ENCODE measurements at places on chromosomes 1 and 21.
A peak's percentile ranks its signal among the peaks of the same experiment; 100 is the strongest.

- no peak for DNase-seq
Measured at GRCh38 chr21:41709965-41710822, 56.7 kb downstream of the RIPK4 start.

GRCh38 chr1:41455479-41456332 lies 28.8 kb downstream of the EDN2 start:
- peak; percentile 69 for DNase-seq

GRCh38 chr1:230210326-230210980 lies 143.4 kb downstream of the GALNT2 start:
- DNase-seq: no peak

DNA sequence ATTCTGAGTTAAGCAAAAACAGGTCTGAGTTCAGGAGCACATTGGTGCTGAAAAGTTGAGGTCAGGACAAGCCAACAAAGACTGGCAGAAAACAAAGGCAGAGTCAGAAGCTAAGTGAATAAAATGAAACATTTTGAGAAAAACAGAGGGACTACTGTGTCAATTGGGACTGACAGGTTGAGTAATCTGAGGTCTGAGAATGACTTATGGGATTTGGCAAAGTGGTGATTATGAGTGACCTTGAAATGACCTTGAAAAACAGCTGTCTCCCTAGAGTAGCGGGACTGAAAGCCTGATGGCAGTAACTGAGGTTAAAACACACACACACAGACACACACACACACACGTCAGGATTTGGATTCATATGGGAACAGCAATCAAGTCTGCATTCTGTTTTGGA lies 8.8 kb upstream of the COG2 start:
- no peak for DNase-seq

DNA sequence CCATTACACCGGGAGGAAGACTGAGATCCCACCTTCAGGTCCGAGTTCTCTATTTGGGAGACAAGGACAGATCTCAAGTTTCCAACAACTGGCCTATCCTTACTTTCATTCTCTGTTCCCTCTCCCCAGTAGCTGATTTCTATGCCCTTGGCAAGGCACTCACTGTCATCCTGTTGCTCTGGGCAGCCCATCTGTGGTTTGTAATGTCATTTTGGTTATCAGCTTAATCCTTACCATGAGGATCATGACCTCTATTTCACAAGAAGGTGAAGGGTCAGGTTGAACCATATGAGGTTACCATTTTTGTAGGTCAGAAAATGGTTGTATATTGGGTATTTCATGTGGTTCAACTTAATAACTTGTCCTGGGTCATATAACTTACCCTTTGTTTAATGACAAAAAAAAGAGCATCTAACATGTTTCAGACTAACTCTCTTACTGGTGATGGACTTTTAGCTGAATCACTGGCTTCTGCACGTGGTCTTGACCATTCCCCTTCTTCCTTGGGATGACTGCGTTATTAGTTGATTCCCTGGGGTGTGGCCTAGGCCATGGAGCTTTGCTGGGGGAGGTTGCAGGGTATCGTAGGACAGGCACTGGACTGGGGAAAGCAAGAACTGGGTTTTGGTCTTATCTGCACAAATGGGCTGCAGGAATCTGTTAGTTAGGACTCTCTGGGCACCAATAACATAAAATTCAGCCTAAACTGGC lies 120.2 kb downstream of the ACTL8 start:
- no peak for DNase-seq

DNA sequence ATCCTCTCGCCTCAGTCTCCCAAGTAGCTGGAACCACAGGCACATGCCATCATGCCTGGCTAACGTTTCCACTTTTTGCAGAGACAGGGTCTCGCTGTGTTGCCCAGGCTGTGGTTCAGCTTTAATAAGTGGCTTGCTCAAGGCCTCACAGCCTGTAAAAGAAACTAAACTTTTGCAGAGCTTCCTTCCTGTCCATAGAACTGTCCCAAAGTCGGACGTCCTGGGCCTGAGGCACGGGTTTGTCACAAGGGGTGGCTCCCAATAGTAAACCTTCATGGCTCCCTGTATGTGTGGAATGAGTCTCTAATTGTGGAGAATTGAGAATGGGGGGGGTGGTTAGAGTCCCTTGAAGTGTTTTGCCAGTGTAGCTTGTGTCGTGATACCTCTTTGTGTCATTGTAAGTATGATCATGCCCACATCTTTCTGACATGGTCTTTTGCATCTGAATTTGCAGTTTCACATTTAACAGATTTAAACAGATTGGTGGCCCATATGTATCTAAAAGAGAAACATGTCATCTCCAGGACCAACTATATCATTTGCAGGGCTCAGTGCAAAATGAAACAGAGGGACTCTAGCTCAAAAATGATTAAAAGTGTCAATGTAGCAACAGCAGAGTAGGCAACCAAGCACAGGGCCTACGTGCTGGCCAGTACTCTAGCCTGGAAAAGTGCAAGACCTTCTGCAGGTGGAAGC lies 332.1 kb downstream of the KIF26B start:
- no peak for DNase-seq

- no peak for DNase-seq
Measured at GRCh38 chr1:160740133-160740688, 1.2 kb downstream of the SLAMF7 start.

DNA sequence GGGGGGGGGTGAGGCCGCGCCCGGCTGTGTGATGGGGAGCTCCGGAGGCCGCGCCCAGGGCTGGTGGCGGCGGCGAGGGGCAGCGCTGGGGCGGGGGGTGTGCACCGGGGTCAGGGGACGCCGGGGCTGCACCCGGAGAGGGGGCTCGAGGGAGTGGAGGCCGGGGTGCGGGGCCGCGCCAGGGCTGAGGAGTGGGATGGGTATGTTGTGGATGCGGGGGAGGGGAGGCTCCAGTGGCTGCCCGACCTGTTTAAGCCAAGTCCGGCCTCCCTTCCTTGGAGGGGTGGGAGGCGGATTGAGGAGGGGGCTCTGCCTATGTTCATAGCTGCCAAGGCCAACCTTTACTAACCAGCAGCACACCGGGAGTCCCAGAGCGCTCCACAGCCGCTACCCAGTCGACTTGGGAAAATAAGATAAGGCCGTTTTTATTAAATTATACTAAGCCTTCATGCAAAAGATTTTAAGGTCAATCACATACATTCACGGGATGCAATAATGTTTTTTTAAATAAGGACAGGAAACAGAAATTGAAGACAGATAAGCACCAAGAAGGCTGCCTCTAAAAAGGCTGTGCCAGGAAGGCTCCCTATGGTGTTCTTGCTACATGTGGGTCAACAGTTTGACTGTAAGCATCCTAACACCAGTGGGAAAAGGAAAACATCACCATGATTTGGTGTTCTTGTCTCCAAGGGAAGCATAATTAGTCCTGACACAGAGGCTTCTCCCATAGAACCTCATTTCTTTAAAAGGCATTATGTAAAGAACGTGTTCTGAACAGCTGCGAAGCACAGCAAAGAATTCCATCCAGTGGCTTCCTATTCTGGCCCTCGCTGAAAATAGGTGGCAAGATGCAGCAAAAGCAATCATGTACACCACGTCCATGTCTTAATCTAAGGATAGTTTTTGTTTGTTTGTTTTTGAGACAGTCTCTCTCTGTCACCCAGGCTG lies 626 bp upstream of the HLCS start:
- no peak for DNase-seq

DNA sequence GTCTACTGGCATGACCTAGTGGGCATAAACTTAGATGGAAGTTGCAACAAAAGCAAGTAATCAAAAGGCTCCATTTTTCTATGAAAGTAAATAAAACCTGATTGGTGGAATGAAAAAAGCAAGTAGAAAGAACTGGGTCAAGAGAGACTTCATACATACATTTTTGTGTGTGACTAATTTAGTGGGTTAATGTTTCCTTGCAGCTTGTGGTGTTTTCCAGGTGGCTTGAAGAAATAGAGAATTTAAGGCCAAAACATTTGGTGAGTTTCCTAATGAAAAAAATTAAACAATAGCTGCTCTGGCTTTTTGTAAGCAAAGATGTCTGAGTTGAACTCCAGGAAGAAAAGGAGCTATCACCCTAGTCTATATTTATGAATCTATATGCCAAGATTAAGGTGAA lies 71.0 kb downstream of the ZC3H11B start:
- no peak for DNase-seq

DNA sequence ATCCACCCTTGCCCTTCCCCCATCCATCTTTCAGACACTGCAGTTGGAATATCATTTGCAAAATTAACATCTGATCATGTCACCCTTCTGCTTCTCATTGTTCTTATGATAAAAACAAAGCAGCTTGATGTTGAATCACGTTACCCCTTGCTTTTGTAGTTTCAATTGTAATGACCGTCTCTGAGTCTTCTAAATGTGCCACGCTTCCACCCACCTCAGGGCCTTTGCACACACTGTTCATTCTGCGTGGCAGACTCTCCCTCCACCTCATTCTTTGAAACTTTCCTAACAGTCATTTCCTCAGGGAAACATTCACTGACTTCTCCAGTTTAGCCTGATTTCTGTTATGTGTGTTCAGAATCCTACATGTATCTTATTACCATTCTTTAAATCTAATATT lies 143.6 kb upstream of the LMO4 start:
- no peak for DNase-seq

DNA sequence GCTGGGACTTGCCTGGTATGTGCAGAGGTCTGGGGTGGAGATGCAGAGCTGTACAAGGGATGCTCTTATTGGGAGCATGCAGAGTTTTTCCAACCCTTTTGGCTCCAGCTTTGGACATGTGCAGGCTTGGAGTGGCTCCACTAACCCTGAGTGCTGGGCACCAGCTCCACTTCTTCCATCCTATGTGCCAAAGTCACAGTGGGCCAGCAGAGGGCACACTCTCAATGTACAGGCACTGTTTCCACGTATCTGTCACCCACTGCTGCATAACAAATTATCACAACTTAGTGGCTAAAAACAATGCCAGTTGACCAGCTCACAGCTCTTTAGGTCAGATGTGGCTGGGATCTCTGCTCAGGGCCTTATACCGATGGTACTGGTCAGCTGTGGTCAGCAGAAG lies 631.8 kb downstream of the AJAP1 start:
- no peak for DNase-seq

- no peak for DNase-seq
Measured at GRCh38 chr1:71086331-71086730, 5.5 kb upstream of the ZRANB2 start.

DNA sequence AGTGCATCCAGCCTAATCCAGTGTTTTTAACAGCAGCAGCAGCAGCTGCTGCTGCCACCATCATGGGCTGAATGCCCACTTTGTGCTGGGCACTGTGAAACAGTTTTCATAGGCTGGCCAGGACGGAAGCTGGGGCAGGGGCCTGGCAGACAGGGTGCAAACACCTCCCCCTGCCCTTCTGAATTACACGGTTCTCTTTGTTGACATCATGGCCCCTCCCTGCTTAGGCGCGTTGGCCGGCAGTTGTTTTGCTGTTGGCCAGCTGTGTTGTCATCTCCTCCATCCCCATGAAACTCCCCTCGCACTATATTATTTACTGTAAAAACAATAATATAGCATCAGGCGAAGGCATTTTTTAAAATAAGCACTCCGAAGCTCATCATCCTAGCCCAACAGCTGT lies 33.1 kb downstream of the PTPRU start:
- DNase-seq: no peak

- DNase-seq: no peak
Measured at GRCh38 chr1:65896721-65897120, 104.0 kb downstream of the PDE4B start.

GRCh38 chr1:212132025-212132424 lies 96.5 kb downstream of the DTL start:
- DNase-seq: no peak

DNA sequence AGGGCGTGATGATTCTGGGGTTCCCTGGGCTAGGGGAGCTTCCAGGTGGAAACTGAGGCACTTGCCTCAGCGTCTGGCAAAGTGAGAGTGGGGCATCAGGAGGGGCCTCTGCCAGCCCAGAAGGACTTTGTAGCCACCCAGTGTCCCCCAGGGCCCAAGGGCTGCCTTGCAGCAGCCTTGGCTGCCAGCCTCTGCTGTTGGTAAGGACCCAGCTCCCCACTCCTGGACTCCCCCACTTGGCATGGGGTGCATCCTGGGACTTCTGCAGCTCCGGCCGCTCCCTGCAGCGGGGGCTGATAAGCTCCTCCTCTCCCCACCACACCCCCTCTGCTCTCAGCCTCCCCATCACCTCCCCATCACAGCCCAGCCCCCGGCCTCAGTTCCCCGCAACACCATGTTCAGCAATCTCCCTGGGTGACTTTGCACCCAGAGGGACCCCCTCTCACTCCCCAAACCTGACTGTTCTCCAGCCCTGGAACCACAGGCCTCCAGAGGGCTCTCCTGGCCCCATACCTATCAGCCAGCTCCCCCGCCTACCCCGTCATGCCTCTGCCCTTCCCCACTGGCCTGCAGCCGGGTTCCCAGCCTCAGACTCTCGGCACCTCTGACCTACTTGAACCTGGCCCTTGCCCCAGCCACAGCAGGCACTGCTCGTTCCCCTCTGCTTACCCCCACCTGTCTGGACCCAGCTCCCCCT lies 113.0 kb downstream of the CRYAA start:
- DNase-seq: no peak
